GM12878 (cell line): ENCODE measurements at places on chromosomes 11 and 22.

GRCh38 chr11:134155946-134156865 lies 67.6 kb downstream of the NCAPD3 start:
- no peak for DNase-seq

DNA sequence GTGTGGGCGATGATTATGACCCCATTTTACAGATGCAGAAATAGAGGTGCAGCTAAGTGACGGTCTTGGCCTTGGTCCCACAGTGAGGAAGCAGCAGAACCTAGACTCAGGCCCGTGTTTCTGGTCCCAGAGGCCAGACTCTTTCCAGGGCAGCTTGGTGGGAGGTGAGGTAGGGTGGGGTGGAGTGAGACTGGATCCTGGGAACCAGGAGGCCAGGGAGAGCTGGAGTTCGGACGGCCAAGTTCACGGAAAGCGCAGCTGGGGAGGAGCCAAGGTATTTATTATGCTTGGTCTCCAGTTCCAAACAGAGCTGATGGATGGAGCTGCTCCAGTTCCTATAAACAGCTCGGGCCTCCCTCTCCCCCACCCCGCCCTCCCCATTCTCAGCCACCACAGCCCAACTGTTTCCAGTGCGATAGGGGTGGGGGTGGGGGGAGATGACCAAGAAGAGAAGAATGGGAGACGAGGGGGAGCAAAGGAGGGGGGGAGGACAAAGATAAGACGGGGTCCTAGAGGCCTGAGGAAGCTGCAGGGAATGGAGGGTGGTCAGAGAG lies 16.2 kb downstream of the LRRC32 start:
- DNase-seq = no peak

GRCh38 chr11:93819966-93820695 lies 30.3 kb downstream of the VSTM5 start:
- no peak for DNase-seq

DNA sequence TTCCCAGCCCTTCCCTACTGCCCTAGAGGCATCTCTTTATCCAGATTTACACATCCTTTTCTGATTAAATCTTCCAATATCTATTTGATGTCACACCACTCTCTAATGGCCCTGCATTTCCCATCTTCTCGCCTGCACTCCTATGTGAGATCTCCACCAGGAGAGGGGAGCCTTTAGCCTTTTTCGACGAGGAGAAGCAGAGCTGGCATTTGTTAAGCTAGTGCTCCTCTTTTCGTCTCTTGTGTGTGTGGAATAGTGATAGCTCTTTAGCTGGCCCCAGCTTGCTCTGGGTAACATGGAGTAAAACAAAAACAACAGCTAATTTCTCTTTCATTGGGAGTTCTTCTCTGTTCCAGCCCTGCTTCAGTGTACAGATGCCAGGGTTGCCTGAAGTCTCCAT lies 536.5 kb downstream of the NTM start:
- no peak for DNase-seq

GRCh38 chr11:69807106-69807815 lies 12.0 kb downstream of the FGF3 start:
- no peak for DNase-seq

DNA sequence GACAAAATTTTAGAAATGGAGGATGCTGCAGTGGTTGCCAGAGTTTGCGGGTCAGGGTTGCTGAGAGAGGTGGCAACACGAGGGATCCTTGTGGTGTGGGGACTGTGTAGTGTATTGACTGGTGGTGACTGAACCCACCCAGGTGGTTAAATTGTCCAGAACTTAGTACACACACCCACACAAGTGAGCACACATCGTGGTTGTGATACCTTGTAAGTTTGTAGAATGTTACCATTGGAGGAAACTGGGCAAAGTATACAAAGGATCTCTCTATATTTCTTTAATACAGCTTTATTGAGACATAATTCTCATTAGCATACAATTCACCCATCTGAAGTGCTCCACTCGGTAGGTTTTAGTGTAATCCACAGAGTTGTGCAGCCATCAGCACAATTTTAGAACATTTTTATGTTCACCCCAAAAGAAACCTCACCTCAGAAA lies 56.1 kb downstream of the MED15 start:
- no peak for DNase-seq

DNA sequence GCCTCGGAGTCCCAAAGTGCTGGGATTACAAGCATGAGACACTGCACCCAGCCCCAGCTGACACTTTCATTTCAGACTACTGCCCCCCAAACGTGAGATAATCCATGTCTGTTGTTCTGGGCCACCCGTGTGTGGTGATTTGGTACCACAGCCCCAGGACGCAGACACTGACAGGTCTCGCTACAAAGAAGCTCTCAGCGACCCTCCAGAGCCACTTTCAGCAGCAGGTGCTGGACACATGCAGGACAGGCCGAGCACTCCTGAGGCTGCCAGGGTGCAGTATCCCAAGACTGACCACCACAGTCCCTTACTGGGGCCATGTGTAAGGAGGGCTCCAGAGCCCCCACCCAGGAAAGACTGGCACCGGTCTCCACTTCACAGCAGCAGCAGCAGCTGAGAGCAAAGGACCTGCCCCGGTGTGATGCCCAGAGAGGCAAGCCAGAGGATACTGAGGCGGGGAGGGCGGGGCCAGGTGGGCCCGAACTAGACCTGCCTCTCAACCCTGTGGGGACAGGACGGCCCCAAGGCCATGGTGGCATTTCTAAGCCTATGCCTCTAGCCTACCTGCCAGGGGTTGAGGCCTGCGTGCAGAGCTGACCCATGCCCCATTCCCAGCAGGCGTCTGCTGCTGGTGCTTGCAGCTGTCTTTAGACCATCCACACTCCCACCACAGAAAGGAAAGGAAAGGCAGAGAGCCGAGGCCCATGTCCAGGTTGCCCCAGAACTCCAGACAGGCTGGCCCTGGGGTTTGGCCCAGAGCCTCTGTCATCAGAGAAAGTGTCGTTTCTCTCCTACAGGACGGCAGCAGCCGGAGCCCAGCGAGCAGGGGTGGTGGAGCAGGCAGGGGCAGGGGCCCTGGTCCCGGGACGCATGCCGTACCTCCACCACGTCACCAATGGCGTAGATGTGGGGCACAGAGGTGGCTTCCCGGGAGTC lies 28.0 kb upstream of the GNB1L start:
- DNase-seq = no peak

GRCh38 chr11:80587906-80588305 lies 1147.1 kb upstream of the TENM4 start:
- DNase-seq = no peak

GRCh38 chr11:73869332-73869949 lies 7.2 kb downstream of the COA4 start:
- DNase-seq = no peak

- no peak for DNase-seq
These were observed 31.2 kb upstream of the TRIM29 start for GRCh38 chr11:120168960-120169681.

GRCh38 chr22:33109514-33110430 lies 51.6 kb upstream of the SYN3 start:
- no peak for DNase-seq

DNA sequence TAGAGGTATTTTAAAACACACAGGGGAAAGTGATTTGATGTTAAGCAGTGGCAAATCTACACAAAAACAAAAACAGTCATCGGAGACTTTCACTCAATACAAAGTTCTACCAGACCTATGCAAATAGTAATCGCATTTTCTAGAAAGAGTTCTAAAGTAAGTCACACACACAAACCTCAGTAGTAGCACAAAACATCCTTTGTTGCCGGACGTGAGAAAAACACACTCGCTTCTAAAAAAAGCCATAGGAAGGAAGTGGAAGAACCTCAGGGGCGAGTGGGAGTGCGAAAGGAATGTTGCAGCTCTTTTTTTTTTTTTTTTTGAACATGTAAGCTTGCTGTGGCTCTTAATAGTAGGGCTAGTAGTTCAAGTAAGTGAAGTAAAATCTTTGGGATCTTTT lies 88.9 kb downstream of the MAML2 start:
- peak; percentile 91 for DNase-seq

DNA sequence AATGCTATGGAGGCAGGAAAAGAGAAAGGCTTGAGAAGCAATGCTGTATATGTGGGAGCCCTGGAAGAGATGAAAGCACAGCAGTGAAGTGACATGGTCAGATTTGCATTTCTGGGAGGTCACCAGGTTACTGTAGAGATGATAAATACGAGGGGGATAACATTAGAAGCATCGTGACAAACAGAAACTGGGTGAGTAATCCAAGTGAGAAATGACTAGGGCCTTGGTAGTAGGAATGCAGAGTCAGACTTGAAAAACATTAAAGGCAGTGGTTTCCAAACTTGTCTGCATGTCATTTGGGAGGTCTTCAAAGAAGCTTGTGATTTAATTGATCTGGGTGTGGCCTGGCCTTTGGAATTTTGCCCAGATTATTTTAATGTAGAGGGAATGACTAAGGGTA lies 43.9 kb downstream of the CCDC34 start:
- peak; percentile 42 for DNase-seq

DNA sequence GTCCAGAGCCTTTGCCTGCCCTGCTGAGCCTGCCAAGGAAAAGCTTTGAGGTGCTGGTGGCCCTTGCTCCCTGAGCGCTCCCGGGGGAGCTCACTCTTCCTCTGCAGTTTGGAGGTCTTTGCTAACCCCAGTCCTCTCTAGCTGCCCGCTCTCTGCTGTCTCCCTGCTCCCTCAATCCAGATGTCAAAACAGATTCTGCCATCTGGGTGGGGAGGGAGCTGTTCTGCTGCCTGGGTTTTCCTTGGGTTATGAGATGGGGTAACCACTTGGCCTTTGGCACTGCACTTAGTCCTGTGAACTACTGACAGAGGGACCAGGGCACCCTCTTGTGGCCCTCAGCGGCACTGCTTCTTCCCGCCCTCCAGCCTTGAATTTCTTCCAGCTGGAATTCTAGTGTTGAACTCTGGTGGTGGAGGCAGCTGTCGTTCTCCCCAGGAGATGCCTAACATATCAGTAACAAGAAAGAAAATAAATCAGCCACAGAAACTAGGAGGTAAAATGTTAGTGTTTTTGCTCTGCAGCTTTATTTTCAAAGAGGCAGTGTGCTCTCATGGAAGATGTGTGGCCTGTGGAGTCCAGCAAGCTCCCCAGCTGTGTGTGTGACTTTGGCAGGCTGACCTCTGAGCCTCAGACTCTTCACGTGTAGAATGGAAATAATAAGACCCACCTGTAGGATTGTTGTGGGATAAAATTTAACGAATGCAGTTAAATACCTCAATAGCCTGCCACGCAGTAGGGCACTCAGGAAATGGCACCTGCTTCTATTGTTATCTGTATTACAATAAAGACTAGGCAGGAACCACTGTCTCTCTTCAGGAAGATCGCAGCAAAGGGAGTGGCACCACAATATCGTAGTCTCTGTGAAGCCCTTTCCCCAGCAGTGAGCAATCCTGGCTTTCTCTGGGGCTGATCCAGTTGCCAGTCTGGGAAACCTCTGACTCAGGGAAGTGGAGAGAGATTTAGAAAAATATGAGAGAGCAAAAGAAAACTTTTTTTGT lies 23.4 kb downstream of the ARFGAP2 start:
- peak; percentile 7 for DNase-seq

DNA sequence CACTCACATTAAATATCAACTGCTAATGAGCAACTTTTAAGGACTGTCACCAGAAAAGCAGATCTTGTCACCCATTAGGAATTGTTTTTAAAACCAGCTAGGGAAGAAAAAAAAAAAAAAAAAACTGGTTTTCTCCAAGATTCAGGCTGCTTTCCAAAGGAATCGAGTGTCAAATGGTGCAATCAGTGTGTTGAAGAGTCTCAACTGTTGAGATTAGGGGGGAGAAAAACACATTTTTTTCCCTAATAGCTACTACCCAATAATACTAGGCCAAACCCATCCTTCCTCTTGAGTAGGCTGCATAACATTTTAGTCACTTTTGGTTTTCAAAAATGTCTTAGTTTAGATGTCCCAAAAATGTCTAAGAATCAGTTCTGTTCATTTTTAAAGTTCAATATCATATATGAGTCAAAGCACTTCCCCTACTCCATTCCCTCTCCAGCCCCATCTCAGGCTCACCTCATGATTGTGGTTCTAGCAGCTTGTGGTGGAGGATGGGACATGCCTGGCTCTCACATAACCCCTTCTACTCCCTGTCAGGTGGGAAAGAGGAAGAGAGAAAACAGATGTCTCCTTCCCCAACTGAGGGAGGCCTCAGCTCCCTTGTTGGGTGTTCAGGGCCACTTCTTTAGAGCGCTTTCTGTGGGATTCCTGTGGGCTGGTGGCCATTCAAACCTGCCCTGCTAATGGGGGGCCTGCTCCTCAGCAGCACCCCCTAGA lies 193.6 kb downstream of the CWF19L2 start:
- peak; percentile 9 for DNase-seq

GRCh38 chr11:11486002-11486401 lies 133.0 kb upstream of the CSNK2A3 start:
- DNase-seq = no peak

- DNase-seq = no peak
These were observed 949 bp downstream of the MMP11 start for GRCh38 chr22:23773483-23774113.

GRCh38 chr11:46597609-46598219 lies 3.9 kb upstream of the AMBRA1 start:
- no peak for DNase-seq

DNA sequence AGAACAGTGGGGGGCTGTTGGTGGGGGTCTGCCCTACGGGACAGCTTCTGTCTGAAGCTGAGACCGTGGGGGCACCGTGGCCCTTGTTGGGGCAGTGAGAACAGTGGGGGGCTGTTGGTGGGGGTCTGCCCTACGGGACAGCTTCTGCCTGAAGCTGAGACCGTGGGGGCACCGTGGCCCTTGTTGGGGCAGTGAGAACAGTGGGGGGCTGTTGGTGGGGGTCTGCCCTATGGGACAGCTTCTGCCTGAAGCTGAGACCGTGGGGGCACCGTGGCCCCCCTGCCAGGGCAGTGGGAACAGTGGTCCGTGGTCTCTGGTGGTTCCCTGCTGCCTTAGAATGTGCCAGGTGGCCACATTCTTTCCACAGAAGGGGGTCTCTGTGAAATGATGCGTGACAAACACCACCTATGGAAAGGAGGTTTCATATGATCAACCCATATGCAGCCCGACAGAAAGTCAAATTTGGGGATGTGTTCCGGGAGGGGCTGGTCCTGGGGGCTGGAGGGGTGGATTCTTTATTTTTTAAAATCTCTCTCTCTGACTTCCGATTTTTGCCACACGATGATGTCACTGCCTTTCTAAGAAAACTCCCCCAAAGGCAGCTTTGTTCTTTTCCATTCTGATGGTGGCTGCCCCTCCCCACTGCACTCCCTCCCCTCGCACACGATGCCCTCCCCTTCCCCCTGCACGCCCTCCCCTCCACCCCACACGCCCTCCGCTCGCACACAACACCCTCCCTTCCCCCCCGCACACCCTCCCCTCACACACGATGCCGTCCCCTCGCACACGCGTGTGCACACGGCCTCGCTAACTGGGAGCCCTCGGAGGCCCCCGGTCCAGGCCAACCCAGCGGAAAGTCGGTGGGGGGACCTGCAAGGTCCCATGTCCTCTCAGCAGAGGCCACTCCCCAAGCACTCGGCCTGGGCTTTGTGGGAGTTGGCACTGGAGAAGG lies 1186.5 kb downstream of the BRD1 start:
- no peak for DNase-seq

DNA sequence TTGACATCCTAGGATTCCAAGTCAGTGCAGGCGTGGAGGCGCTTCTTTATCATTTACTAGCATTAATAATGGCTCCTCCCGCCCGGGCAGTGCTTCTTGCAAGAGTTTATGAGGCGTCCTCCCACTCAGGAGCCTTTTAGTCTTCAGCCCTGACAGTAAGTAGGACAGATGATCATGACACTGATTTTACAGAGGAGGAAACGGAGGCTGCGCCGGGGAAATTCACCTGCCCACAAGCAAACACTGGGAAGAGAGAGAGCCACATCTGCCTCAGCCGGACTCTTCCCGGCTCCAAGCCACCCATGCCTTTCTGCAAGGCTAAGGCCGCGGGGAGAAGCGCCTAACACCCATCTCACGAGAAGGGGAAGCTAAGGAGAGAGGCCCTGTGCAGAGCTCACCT lies 35.9 kb downstream of the KIAA0930 start:
- no peak for DNase-seq
